Smooth muscle cell of trachea (primary cell): ENCODE measurements at places on chromosomes 1 and 21. TPM values are rescaled to one million over a fixed set of nuclear protein-coding genes. Genes with fewer than 3 reads are reported as not detected.

Gene EXTL1
- total RNA-seq, result 0.29 and 0.83 TPM in 2 replicates

Gene OLFML3
- 139 and 144 TPM in 2 replicates for total RNA-seq

Gene SLC19A2
- 8.0 and 8.9 TPM in 2 replicates for total RNA-seq

Gene PRDM16
- total RNA-seq, result 1.5 and 4.8 TPM in 2 replicates

Gene DYNLT4
- total RNA-seq, result not detected in 2 replicates

Gene SLC25A34
- total RNA-seq, result 0.58 and 2.6 TPM in 2 replicates

Gene HCN3
- total RNA-seq, result 0.87 and 0.99 TPM in 2 replicates

Gene FCGR3B
- not detected in 2 replicates for total RNA-seq

Gene GBP5
- total RNA-seq, result 0.17 and 0.87 TPM in 2 replicates

Gene TMPRSS15
- total RNA-seq, result not detected in 2 replicates

Gene RRP1B
- 19.3 and 22.2 TPM in 2 replicates for total RNA-seq

Gene CHRM3
- under 0.01 TPM in 2 replicates for total RNA-seq

Gene LINGO4
- total RNA-seq, result not detected in 2 replicates

Gene CLCNKA
- under 0.01 and 0.17 TPM in 2 replicates for total RNA-seq

Gene DENND2C
- 4.1 and 4.4 TPM in 2 replicates for total RNA-seq

Gene RGS16
- total RNA-seq, result 0.29 and 0.66 TPM in 2 replicates
